Right ventricle myocardium superior (tissue), 1 donor: ENCODE measurements at places on chromosomes 4 and X.

DNA sequence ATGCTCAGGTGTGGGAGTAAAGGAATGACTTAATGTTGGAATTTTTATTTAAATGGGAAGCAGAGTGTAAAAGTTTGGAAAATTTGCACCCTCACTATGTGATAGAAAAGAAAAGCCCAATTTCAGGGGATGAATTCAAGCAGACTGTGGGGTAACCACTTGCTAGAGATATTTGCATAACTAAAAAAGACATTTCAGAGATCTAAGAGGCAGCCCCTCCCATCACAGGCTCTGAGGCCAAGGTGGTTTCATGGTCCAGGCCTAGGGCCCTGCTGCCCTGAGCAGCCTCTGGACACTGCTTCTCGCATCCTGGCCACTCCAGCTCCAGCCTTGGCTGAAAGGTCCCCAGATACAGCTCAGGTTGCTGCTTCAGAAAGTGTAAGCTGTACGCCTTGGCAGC lies 5.9 kb upstream of the XPNPEP2 start:
- DNase-seq, result no peak

DNA sequence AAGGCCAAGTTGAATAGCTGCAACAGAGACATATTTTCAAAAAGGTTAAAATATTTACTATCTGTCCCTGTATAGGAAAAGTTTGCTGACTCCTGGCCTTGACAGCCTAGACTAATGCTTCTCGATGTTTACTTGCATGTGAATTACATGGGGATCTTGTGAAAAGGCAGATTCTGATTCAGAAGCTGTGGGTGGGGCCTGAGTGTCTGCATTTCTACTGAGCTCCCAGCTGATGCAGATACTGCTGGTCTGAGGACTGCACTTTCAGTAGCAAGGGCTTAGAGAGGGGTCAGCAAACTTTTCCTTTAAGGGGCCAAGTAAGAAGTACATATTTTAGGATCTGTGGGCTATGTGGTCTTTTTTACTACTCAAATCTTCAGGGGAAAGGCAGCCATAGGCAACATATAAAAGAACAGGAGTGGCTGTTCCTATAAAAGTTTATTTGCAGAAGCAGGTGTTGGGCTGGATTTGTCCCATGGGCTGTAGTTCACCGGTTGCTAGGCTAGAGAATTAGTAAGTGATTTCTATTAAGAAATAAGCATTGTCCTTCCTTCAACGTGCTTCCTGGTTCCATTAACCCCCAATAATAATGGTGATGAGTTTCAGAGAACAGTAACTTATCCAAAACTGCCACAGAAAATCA lies 97.2 kb upstream of the PDE5A start:
- no peak for DNase-seq

- DNase-seq, result no peak
Measured at GRCh38 chrX:114152130-114152529, 431.8 kb upstream of the HTR2C start.

GRCh38 chr4:124686279-124686678 lies 26.3 kb downstream of the ANKRD50 start:
- no peak for DNase-seq

- DNase-seq, result peak; percentile 34
Measured at GRCh38 chr4:1402021-1402515, 4.2 kb downstream of the NKX1-1 start.

DNA sequence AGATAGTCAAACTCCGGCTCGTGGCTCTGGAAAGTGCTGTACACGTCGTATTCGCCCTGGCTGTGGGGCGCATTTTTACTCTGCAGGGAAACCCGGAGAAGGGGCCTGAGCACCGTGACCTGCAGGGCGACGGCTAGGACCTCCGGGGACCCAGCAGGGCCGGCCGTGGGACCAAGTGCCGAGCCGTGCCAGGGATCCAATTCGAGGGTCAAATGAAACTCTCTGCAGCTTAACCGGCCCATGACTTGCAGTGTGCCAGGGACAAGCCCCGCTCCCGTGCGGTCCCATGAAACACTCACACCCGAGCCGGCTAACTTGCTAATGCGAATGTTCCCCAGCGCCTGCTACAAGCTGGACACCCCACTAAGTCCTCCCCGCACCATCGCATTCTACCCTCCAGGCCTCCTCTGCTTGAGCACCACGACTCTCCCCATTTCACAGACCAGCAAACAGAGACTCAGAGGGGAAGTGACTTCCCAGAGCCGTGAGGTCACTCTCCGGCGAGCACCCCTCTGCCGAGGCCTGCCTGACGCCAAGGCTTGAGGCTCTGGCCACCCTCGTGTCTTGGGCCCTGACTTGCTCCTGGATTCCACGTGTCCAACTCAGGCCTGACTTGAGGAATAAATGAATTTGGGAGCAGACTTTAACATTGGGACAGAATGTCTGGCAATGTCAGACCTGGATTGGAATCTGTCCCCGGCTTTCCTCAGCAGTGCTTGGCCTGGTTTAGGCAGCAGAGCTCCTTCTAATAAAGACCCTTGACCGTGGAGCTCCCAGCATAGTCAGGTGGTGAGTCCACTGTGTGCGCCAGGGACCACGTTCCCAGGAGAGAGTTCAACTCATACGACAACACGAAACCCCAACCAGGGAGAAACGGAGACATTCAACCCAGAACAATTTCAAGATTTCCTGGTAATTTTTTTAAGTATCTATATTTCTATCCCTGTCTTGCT lies 93.6 kb downstream of the PPP2R2C start:
- no peak for DNase-seq

GRCh38 chr4:133149932-133150471 lies 908 bp downstream of the PCDH10 start:
- no peak for DNase-seq

DNA sequence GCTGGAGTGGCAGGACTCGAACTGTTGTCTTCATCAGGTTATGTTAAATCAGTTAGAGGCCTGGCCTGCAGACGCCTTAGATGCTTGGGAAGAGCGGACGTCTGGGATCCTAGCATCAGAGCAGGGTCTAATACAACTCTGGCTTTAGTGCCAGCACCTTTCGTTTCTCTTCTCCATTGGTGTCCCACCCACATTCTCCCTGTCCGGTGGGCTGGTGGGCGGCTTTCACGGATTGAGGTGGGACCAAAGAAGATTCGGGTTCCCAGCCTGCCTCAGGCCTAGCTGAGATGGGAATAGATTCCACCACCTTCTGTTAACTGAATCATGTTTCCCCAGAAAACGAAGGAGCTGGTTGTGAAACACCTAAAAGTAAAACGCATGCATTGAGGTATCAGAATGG lies 939 bp downstream of the PDK3 start:
- DNase-seq, result no peak

DNA sequence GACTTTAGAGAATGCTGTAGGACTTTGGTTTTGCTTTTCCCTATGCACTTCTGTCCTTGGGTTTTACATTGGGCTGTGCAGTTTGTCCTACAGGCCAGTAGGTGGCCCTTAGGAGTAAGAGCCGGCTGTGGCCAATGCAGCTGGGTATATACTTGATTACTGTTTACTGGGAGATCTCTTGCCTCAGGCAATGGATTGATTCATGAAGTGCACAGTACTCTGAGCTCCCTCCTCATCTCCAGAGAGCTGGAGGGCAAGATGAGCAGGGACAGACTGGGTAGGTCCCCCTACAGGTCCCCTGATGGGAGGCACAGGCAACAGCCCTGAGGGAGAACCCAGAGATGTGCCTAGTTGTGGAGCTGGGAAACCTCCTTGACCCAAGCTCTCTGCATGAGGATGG lies 103.8 kb upstream of the QRFPR start:
- peak; percentile 44 for DNase-seq

DNA sequence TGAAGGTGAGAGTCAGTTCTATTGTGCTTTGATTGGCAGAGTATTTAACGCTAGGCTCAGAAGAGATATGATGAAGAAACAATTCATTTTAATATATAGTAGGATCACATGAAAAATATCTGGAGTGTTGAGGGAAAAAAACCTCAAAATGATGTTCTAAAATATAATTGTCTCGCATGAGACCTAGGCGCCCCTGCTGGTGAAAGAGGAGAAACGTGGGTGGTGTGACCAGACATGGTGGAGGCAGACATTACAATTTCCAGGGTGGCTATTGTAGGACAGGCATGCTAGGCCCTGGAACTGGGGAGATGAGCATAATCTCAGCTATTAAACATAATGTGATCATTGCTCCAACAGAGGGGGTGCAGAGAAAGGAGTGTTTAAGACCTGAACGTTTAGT lies 210.0 kb downstream of the HS3ST1 start:
- DNase-seq, result no peak

GRCh38 chrX:39848243-39848642 lies 249.5 kb downstream of the BCOR start:
- no peak for DNase-seq

DNA sequence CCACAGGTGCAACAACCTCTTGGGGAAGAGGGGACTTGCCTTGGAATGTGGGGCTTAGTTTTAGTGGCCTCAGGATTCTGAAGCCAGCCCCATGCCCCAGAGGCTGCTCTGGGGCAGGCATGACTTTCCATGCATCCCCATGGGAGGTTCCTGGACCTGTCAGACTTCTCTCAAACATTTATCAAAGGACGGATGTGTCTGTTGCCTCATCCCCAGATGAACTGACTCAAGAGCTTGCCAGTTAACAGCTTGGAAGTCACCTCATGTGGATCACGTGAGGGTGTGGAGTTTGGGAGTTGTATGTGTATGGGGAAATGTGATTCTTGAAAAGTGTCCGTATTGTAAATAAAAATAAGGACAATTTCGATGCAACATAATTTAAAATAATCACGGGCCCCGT lies 341.5 kb downstream of the ARHGAP10 start:
- no peak for DNase-seq

GRCh38 chr4:186858355-186858754 lies 134.7 kb upstream of the FAT1 start:
- DNase-seq, result no peak

- no peak for DNase-seq
Measured at GRCh38 chrX:151030845-151031244, 47.7 kb downstream of the HMGB3 start.

DNA sequence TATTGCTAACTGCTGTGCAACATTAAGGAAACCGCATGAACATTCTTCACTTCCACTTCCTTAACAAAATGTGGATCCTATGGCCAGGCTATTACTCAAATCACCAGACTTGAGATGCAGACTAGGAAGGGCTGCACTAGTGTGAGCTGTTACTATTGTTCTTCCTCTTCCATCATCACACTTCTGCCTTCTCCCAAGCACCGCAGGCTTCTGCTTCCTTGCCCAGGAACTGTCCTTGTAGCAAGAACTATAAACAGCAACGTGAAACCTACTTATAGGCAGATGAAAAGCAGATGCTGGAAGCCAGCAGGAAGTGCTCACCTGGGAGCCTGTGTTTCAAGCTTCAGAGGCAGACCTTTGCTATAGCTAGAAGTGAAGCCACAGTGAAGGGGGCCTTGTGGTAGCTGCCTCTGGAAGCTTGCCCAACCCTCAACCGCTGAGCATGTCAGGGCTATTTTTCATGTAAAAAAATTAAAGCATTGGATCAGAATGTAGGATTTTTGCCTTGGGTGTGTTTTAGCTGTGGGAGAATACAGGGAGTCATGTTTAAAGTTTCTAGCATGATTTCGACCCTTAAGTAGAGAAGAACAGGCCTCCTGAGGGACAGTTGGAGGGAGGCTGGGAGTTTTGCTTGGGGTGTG lies 43.9 kb downstream of the CLNK start:
- DNase-seq, result no peak

DNA sequence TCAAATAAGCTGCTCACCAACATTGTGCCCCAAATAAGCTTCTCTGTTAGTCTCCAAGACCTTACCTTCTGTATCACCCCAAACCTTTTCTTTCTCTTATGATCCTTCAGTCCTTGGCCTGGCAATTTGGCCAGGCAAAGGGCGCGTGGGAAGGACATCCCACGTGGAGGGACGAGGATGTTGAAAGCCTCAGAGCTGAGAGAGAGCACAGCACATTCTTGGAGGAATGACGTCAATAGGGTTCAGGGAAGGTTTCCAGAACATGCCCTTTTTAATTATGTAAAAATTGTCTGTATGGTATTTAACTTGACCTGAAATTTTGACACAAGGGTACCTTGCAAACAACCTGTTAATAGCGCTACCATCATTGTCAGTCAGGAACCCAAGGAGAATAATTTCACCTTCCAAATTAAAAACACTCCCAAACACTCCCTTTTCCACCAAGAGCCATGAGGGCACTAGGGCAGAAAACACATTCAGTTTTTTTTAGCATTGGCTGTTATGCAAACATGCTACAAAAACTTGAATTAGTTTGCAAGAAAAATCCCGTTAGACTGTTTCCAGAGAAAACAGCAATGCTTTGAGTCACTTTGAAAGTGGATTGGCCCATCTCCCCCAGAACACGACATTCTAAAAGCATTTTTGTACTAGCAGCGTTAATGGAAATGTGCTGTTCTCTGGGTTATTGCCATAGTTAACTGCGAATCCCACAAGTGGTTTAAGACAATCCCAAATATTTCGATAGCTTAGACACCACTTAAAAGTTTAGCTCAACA lies 183.2 kb upstream of the PUDP start:
- DNase-seq, result no peak

DNA sequence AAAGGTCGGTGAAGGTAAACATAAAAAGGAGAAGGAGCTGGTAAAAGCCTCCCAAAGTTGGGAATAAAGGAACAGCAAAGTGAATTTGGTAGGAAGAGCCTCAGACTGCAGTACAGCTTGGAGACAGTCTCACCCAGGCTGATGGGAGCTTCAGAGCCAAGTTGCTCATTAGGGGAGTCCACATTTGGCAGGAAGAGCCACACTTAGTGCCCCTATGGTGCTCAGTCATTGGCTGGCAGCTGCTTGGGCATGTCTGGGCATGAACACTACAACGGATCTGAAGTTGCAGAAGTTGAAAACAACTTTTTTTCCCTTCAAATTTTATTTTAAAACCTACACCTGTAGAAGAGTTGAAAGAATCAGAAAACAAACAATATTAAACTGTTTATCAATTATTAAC lies 2497.3 kb downstream of the ARAP2 start:
- DNase-seq, result no peak

DNA sequence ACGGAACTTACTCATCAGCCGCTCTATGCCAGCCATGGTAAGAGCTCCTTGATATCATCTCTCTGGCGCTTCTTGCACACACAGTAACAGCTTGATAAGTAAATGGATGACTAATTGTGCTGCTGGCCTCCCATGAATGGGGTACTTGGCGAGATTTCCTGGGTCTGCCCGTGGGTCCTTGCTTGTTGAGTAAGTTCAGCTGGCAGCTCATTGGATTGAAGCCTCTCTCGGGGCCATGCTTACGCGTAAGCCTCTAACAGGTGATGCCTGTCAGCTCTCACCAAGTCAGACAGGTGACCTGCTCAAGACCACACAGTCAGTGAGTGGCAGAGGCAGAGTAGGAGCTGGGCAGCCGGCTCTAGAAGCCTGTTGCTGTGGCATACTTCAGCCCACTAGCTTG lies 7.7 kb downstream of the NSG1 start:
- DNase-seq, result no peak

DNA sequence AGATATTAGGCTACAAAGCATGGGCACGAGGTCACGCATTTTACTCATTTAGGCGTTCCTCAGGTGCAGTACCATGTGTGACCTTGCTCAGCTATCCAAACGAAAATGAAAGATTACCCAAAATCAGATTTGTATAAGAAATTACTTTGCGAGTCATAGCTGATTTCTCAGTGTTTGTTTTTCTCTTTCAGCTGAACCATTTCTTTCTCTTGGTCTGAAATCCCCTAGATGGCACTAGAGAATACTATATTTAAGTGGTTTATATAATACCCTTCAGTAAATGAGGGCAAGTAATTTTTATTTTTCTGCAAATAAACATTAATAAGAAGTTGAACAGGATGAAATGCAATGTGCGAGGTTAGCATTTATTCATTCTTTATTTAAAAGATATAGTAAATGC lies 496.6 kb downstream of the STIM2 start:
- no peak for DNase-seq

- no peak for DNase-seq
Measured at GRCh38 chrX:106976416-106976815, 23.6 kb downstream of the MORC4 start.

GRCh38 chr4:113575401-113575800 lies 186.1 kb downstream of the CAMK2D start:
- no peak for DNase-seq
